Stimulated activated CD4-positive, alpha-beta T cell treated with anti-CD3 and anti-CD28 coated beads, Interleukin-15, amount 100 ng/mL, for 24 hours (primary cell): ENCODE measurements at places on chromosomes 2 and 18.
A peak's percentile ranks its signal among the peaks of the same experiment; 100 is the strongest.

DNA sequence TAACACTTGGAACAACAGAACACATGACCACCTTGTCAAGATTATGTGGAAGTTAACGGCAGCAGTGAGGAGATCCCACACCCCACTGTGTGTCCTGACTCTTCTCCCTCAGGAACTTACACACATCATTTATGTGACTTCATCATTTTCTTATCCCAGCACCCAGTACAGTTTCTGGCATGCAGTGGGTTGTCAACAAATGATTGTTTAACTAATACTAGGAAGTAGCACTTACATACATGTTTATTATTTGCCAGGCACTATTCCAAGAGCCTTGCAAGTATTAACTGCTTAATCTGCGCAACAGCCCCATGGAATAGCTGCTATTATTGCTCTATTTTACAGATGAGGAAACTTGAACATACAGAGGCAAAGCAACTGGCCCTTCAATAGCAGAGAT is 391.5 kb downstream of the TXNL1 start:
- no peak for DNase-seq

GRCh38 chr2:159290289-159290907 is 3.9 kb upstream of the WDSUB1 start:
- peak; percentile 11 for DNase-seq

DNA sequence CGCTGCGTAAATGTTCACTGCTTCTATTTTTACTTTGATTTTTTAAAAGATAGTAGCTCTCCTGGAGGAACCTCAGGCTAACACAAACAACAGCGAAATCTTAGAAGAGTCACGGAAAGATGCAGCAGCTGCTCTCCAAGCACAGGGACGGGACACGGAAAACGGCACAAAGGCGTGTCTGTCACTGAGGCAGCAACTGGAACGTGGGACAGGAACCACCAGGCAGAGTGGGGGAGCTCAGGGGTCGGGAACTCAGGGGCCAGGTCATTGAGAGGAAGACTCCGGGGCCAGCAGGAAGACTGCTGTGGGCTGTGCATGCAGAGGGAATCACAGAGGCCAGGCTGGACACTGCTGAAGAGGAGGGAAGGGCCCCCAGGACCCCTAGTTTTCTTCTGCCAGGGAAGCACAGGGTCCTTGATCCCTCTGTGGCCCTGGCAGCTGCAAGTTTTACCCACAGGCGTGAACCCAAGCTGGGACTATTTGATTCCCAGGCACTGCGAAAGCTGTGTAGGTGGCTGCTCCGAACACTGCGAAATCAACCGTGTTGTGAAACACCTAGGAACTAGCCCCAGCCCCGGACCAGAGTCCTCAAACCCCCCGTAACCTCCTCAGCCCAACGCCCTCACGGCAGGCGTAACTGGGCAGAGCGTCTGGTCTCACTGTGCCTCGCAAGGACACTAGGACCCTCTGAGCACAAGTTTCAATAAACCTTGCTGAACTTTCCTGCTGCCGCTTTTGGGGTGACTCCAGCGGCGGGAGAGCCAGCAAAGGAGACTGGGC is 263.0 kb downstream of the EIPR1 start:
- DNase-seq, result no peak

GRCh38 chr18:2656981-2657512 is 1.5 kb downstream of the SMCHD1 start:
- DNase-seq, result no peak

- DNase-seq, result no peak
Measured at GRCh38 chr18:53800171-53800570, 424.3 kb downstream of the MBD2 start.

- DNase-seq, result no peak
Measured at GRCh38 chr2:74416778-74417177, 4.6 kb downstream of the C2orf81 start.

GRCh38 chr18:12520442-12520992 is 112.8 kb downstream of the PRELID3A start:
- no peak for DNase-seq

DNA sequence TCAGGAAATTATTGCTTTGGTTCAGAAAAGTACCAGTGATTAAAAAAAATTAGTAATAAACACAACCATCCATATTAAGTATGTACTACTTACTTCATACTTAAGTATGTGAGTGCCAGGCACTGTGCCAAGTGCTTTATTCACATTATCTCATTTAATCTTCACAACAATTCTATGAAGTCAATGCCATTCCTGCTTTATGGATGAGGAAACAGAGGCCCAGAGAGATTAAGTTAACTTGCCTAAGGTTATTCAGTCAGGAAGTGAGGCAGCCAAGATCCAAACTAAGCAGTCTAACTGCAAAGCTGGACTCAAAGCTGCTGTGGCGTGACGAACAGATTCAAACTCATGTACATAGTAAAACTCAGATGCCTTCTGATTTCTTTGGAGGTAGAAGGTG is 22.3 kb downstream of the DTNB start:
- DNase-seq, result no peak

DNA sequence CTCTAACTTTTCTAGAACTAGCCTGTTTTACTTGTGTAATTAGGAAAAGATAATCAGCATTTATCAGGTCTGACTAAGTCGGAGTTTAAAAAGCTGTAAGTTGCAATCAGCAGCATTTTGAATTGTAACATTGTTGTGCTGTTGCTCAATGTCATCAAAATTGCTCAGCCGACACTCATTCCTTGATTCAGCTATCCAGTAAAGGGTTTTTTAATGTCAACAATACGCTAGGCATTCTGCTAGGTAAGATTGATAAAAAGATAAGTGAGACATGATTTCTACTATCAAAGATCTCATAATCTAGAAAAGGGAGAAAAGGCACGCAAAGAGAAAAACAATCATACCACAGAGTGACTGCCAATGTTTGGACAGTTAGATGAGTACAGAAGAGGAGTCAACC is 327.1 kb upstream of the CDH2 start:
- DNase-seq, result no peak

- no peak for DNase-seq
Measured at GRCh38 chr2:177010146-177010545, 202.4 kb upstream of the HNRNPA3 start.

DNA sequence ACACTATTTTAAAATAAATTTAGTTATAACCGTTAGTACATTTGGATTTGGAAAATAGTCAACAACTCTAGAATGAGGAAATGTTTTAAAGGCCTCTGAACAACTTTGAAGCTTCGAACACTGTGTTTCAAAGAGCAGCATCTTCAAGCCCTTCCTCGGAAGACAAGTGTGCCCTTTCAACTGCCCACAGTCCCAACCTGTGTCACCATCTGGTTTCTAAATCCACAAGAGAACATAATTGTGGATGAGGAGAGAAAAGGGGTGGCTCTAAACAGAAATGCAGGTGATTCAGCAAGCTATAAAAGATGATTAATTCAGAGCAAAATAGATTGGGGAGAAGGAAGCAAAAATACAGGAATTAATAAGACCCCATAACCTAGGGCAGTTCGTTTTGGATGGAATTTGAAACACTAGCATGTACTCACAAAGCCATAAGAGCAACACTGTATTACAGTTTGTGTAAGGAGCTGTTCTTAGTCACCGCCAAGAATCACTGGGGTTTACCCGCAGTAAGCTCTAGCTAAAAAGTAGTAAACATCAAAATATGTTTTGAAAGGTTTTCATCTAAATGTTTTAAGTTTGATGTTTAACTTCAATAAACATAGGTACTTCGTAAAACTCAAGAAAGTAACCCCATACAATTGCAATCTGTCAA is 160.7 kb downstream of the EIPR1 start:
- no peak for DNase-seq

GRCh38 chr2:7683196-7683595 is 766.0 kb downstream of the RNF144A start:
- DNase-seq, result no peak

- no peak for DNase-seq
Measured at GRCh38 chr2:1588051-1588977, 156.0 kb downstream of the PXDN start.

GRCh38 chr18:77004555-77005380 is 127.8 kb downstream of the MBP start:
- DNase-seq, result peak; percentile 15

- DNase-seq, result peak; percentile 85
Measured at GRCh38 chr2:223837287-223838061, at the start of gene AP1S3. Gene AP1S3 (minus strand): TSS chr2:223837582. CDS start chr2:223837450, 132 bp downstream.

DNA sequence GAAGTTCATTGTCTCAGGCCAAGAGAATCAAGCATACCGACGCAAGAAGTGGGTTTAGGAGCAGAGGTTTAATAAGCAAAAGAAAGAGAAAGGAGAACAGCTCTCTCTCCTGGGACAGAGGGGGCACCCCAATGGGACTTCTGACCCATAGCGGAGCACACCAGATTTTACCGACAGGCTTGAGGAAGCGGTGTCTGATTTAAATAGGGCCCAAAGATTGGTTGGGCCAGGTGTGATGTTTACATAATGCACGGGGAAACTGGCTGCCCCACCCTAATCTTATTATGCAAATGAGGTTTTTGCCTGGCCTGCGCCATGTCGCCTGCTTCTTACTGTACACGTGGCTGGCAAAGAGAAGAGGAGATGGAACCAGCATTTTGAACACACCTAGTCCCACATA is 106.2 kb downstream of the MREG start:
- no peak for DNase-seq

GRCh38 chr2:65453916-65454315 is 21.5 kb upstream of the SPRED2 start:
- DNase-seq, result no peak

GRCh38 chr18:44740000-44740399 is 59.3 kb downstream of the SETBP1 start:
- no peak for DNase-seq

- no peak for DNase-seq
Measured at GRCh38 chr2:45889620-45890370, 238.3 kb downstream of the PRKCE start.

- no peak for DNase-seq
Measured at GRCh38 chr18:76979111-76979751, 153.4 kb downstream of the MBP start.

- DNase-seq, result no peak
Measured at GRCh38 chr2:84807063-84807485, 73.8 kb downstream of the TRABD2A start.

DNA sequence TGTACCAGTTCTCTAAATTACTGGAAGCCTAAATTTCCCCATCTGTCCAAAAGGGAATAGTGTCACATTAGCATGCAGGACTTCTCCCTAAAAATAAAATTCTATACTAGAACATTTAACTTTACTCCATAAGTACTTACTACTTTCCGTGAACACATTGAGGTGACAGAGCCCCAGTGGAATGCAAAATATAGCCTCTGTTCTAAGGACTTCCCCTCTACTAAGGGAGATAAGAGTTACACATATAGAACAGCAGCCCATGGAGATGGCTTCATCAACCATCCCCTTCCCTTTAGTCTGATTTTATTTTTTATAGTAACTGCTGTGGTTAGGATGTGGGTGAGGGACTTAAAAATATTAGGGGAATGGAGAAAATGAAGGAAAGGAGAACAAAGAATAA is 68.9 kb upstream of the STPG4 start:
- no peak for DNase-seq

- no peak for DNase-seq
Measured at GRCh38 chr2:235621736-235622135, 127.9 kb downstream of the AGAP1 start.

DNA sequence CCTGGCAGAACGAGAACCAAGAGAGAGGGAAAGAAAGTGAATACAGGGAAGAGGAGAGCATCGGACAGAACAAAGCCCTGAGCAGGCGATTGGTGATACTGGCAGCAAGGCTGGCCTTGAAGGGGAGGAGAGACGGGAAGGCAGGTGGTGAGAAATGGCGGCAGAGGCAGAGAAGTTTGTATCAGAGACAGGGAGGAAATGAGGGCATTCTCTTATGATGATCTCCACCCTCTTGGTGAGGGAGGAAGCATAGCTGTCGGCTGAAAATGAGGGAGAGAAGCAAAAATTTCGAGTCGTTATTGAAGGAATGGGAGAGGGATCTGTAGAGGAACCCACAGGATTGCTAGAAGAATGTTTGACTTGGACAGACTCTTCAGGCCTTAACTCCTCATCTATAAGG is 80.6 kb downstream of the CLIP4 start:
- no peak for DNase-seq

GRCh38 chr2:25021791-25022362 is 20.0 kb upstream of the EFR3B start:
- no peak for DNase-seq

- DNase-seq, result no peak
Measured at GRCh38 chr2:181904022-181904632, 12.6 kb downstream of the ITPRID2 start.

DNA sequence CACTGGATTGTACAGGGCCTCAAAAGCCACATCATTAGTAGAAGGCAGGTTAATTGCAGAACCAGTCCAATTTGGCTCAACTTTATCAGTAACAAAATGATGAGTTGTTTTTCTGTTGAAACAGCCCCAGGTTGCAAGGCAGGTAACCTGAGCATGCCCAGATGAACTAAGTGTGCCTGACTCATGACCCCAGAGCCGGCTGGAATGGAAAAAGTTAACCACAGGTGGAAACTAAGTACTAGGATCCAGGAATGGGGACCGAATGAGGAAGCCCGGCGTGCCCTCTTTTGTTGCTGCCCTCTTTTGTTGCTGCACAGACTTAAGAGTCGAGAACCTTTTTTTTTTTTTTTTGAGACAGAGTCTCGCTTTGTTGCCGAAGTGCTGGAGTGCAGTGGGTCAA is 79.5 kb upstream of the YWHAQ start:
- DNase-seq, result peak; percentile 65

DNA sequence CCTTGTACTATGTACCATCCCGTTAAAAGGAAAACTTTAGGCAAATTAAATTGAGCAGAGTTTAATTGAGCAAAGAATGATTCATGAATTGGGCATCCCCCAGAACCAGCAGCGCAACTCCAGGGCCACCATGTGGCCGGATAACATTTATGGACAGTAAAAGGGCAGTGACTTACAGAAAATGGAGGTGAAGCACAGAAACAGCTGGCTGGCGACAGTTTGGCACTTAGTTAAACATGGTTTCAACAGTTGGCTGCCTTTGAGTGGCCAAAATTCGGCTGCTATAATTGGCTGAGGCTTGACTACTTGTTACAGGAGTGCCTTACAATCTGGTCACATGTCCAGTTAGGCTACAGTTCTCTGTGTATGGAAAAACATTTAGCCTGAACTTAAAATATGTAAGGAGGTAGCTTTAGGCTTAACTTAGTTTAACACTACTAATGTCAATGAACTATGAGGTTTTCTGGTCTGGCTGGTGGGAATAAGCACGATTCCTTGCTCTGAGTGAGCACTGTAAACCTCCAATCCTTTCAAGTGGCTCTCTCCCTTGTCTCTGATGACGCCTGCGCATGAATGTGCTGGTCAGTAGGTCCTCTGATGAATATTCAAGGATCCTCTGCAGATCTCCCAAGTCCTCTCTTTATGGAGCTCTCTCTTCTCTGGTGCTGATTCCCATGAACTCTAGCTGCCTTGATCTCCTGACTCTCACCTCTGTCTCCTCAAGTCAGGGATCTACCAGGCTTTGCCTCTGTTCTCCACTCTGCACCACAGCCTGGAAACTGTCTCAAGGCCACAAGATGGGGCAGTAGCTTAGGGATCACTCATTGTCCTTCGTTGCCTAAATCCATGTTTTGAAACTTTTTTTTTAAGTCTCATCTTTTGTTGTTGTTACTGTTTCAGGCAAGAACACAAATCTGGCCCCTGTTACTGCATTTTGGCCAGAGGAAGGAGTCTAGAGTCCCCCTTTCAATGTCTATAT is 24.4 kb upstream of the RAB31 start:
- no peak for DNase-seq

GRCh38 chr18:77049938-77050337 is 82.6 kb downstream of the MBP start:
- no peak for DNase-seq

- no peak for DNase-seq
Measured at GRCh38 chr2:26840937-26841610, 6.9 kb upstream of the DPYSL5 start.
